Pancreas (tissue), 10 donors: ENCODE measurements at places on chromosomes 7 and 10.

DNA sequence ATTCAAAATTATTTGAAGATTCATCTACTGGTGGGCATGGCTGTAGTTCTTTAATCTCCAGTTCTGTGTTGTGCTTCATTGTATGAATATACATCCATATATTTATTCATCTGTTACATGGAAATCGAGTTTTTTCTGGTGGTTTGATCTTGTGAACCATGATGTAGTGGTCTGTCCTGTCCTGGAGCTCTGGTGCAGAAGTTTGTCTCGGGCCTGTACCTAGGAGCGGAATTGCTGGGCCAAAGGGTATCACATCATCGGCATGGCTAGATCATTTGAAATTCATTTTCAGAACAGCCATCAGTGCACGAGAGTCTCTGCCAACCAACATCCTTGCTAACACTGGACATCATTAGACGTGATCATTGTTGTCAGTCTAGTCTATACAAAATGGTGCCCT is 107.0 kb downstream of the ELFN1 start:
- DNase-seq: no peak

DNA sequence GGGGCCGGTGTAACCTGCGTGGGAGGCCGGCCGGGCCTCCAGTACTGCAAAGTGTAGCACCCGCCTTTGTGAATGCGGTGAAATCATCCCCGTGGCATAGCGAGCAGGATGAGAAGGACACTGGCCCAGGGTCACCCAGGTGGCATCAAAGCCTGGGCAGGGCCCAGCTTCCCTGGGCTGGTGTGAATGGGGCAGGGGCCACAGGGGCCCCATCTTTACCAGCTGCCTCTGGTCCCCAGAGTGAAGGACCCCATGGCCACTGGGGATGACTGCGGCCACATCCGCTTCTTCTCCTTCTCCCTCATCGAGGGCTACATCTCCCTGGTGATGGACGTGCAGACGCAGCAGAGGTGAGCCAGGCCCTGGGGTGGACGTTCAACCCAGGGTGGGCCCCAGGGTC is 53.8 kb downstream of the RCC1L start:
- no peak for DNase-seq

DNA sequence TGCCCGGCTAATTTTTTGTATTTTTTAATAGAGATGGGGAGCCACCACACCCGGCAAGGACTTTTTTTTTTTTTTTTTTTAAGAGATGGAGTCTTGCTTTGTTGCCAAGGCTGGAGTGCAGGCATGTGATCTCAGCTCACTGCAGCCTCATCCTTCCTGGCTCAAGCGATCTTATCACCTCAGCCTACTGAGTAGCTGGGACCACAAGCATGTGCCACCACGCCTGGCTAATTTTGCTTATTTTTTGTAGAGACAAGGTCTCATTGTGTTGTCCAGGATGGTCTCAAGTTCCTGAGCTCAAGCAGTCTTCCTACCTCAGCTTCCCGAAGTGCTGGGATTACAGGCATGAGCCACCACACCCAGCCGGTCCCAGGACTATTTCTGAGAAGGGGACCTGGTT is 9.3 kb upstream of the MCU start:
- DNase-seq: no peak

GRCh38 chr10:9926003-9926402 is 1091.7 kb upstream of the CELF2 start:
- no peak for DNase-seq

DNA sequence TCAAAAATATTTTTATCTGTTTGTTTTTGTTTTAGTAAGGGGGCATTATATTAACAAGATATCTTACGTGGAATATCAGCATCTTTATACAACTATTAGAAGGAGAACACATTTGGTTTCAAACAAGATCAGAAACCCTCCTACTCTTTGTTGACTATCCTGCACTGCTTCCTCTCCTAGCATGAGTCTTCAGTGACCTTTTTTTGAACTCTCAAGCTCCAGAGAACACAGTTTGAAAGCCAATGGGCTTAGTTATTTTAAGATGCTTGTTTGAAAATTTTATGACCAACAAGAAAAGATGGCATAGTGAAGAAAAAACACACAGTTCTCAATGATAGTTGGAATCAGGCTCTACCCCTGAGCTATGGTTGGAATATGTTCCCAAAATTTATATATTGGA is 37.2 kb upstream of the RTKN2 start:
- DNase-seq: no peak
